Activated T-cell treated with anti-CD3 and anti-CD28 coated beads, Interleukin-2, amount 50 U/mL, for 72 hours (primary cell): ENCODE measurements at places on chromosomes 5 and 9. TPM values are rescaled to one million over a fixed set of nuclear protein-coding genes. Genes with fewer than 3 reads are reported as not detected.

GRCh38 chr5:9156282-9156681, 389.6 kb downstream of the SEMA5A start:
- DNase-seq: peak; percentile 3
- H3K4me1 ChIP-seq: no peaks in the 10 kb centered on the region
- H3K36me3 ChIP-seq: no peaks in the 10 kb centered on the region

DNA sequence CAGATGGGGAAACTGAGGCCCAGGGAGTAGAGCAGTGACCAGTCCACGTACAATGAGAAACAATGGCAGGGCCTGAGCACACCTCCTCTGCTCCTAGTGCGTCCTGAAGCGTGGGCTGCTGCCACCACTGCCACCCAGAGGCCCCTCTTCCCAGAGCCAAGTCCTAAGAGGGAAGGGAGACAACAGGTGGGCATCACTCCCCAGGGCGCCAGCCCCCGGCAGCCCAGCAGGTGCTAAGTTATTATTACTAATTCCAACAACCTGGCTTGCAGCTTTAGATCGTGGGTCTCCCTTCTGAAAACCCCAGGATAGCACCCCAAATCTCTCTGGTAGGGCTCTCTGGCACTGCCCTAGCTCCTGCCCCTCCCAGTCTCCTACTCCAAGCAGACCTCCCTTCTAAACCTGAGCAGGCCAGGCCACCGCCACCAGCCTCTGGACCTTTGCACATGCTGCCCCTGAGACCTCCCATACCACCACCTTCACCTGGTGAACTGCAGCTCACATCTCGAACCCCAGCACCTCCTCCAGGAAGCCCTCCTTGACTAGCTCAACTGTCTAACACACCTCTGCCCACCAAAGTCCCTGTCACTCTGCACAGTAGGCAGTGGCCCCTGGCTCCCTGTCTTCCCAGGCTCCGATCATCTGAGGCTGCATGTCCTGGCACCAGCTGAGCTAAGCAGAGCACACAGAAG, 65.8 kb downstream of the VAV2 start:
- no peak overlapping the region for H3K27ac ChIP-seq
- no peak overlapping the region for H3K4me3 ChIP-seq
- H3K36me3 ChIP-seq: no peaks in the 10 kb centered on the region

- peaks cover 80% of the 10 kb centered on the region for H3K27me3 ChIP-seq
- H3K4me3 ChIP-seq: peak within 1 kb of the TSS; percentile 83
- no peaks in the 10 kb centered on the region for H3K36me3 ChIP-seq
- DNase-seq: no peak
- peaks cover 33% of the 10 kb centered on the region for H3K4me1 ChIP-seq
These were observed at the start of gene CNTFR for GRCh38 chr9:34589636-34590380. Gene CNTFR, minus strand, starts transcription at chr9:34589724. Its CDS starts 20,743 bp downstream, at chr9:34568981.

DNA sequence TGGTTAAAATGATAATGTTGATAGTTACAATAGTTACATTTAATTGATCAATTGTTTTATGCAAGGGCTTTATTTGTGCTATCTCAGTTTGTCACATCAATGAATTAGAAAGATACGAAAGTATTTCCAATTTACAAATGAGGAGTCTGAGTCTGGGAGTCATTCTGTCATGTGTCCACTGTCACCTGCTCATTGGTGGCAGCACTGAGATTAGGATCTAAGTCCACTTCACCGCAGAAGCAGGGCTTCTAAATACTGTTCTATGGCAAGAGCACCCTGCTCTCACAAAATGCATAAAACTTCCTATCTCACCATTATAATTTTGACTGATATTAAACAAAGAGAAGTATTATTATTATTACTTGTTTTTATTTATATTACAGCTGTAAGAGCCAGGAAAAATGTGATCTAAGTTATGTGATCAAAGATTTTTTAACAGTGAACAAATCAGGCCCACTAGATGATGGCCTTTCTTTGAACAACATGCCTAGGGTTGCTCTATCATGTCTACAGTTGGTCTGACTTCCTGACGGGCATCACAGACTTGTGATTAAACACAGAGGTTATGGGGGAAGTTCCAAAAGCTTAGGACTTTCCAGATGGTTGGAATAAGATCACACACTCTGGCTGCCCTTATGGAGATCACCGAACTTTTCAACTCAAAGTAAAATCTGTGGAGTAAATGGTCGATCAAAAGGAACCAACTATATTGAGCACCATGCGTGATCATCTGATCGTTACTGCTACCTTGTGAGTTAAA, 15.1 kb downstream of the TLR4 start:
- no peak for DNase-seq
- no peaks in the 10 kb centered on the region for H3K27me3 ChIP-seq
- no peak overlapping the region for H3K27ac ChIP-seq

DNA sequence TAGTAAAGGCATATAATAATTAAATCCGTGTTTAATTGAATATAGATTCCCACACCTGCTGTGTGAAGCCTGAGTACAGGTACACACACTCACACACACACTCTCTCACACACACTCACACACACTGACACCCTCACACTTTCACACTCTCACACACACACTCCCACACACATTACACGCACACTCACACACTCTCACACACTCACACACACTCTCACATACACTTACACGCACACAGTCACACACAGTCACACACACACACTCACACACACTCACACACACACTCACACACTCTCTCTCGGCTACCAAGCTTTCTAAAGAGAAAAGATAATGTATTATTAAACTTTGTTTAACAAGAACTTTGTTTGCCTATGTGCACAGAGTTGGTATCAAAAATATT, 195.1 kb upstream of the CTNND2 start:
- H3K4me1 ChIP-seq: no peaks in the 10 kb centered on the region
- no peaks in the 10 kb centered on the region for H3K36me3 ChIP-seq
- H3K27me3 ChIP-seq: no peaks in the 10 kb centered on the region
- DNase-seq: no peak

DNA sequence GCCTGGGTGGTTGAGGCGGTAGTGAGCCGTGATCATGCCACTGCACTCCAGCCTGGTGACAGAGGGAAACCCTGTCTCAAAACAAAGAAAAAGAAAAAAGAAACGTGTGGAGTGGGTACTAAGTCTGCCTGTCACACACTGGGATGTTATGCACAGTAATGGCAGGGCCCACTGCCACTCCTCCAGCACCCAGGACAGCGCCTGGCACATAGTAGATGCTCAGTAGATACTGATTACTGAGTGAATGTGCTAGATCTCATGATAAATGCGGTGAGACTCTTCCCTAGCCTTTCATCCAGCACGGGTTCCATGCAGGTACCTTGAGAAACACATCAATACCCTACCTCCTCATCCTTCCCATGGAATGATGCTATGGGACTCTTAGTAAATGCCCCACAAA, 87.4 kb upstream of the HSPA9 start:
- peaks cover 28% of the 10 kb centered on the region for H3K4me1 ChIP-seq
- peaks cover 90% of the 10 kb centered on the region for H3K27me3 ChIP-seq
- no peak overlapping the region for H3K27ac ChIP-seq
- DNase-seq: peak; percentile 23

DNA sequence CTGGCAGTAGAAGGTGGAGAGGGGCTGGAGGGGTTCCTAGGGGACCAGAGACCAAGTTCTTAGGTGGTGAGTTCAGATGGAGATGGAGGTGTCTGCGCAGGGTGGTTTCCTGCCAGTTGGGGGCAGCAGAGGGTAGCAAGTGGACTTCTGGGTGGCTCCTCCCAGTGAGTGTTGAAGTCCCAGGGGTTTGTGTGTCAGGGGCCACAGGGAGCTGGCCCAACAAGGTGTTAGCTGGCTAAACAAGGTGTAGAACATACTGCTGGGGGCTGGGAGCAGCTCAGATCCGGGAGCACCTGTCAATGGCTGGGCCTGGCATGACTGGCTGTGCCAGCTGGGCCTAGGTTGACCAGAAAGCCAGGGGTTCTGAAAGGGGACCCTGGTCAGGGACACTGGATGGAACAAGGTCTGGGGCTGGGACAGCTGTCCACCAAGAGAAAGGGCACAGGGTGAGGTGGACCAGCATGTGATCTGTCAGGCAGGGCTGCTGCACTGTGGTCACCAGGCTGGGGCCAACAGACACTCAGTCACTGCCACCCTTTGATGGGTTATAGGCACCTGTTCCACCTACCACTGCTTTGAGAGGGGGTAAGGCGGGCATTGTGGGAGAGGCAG, 35.6 kb downstream of the DAB2IP start:
- H3K4me1 ChIP-seq: no peaks in the 10 kb centered on the region
- H3K27ac ChIP-seq: no peak overlapping the region
- peaks cover 12% of the 10 kb centered on the region for H3K27me3 ChIP-seq
- no peaks in the 10 kb centered on the region for H3K36me3 ChIP-seq

DNA sequence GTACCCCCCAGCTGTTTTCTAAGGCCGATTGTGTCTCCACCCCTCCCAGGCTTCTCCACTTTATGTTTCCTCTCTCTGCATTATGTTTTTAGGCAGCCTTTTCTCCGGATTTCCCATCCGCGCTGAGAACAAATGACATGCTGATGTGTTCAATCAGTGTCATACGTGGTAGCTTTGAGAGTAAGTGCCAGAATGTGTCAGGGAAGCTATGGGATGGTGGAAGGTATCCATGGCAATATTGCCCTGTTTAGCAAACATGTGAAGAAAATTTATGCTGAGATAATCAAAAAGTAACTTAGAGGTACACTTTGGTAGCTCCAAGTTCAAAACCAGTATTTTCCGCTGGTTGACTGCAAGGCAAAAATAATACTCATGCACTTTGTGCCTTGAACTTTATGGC, 36.6 kb upstream of the LECT2 start:
- DNase-seq: no peak
- H3K4me3 ChIP-seq: no peak overlapping the region
- H3K36me3 ChIP-seq: no peaks in the 10 kb centered on the region
- peaks cover 33% of the 10 kb centered on the region for H3K27me3 ChIP-seq
- no peak overlapping the region for H3K27ac ChIP-seq

- H3K27me3 ChIP-seq: peaks cover 8% of the 10 kb centered on the region
- no peaks in the 10 kb centered on the region for H3K36me3 ChIP-seq
- no peak overlapping the region for H3K4me3 ChIP-seq
- H3K27ac ChIP-seq: no peak overlapping the region
These were observed 199.5 kb downstream of the ALDH1A1 start for GRCh38 chr9:72753266-72753893.

DNA sequence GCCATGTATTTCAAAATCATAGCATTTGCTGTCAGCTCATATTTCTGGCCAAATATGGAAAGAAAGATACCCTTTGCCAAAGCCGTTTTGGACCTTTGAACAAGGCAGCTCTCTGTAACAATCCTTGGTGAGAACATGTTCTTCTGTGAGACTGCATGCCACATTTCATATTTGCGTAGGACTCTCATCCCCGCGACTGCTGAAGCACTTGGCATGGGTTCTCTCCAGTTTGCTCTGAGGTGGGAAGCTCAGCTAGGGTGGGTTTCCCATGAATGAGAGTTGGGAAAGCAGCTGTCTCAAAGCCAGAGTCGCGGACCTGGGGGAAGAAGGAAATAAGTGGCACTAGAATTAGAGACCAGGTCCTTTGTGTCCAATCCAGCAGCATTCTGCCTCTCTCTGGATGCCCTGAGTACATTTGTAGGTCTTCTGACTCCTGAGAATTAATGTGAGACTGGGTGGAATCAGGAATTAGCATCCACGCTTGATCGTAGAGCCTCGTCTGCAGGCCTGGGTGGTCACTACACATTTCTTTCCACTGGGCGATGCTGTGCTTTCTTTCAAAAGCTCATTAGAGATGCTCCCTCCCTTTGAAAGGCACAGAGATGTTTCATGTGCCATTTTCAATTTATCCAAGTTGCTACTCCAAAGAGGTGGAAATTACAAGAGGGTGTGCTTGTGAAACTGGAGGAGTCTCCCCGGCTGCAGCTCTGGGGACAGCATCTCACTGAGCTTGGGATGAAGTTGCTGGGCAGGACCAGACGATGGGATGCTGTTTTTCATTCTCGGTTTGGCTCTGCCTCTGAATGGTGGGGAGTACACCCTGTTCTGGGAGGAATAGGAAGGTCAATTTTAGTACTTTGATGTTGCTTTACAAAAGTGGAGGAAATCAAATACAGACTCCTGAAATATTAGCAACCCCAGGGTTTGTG, 197.2 kb downstream of the GADD45G start:
- no peak overlapping the region for H3K4me3 ChIP-seq
- H3K36me3 ChIP-seq: no peaks in the 10 kb centered on the region
- peaks cover 13% of the 10 kb centered on the region for H3K4me1 ChIP-seq
- H3K27me3 ChIP-seq: peaks cover 11% of the 10 kb centered on the region
- H3K27ac ChIP-seq: no peak overlapping the region

GRCh38 chr5:1660511-1660910, 136.8 kb upstream of the LPCAT1 start:
- no peak overlapping the region for H3K27ac ChIP-seq
- no peaks in the 10 kb centered on the region for H3K36me3 ChIP-seq
- H3K27me3 ChIP-seq: peaks cover 44% of the 10 kb centered on the region
- DNase-seq: no peak
- H3K4me3 ChIP-seq: no peak overlapping the region

- DNase-seq: no peak
- H3K36me3 ChIP-seq: no peaks in the 10 kb centered on the region
- no peaks in the 10 kb centered on the region for H3K4me1 ChIP-seq
- no peak overlapping the region for H3K27ac ChIP-seq
- H3K4me3 ChIP-seq: no peak overlapping the region
These were observed 75.3 kb downstream of the LHFPL2 start for GRCh38 chr5:78573318-78573717.

DNA sequence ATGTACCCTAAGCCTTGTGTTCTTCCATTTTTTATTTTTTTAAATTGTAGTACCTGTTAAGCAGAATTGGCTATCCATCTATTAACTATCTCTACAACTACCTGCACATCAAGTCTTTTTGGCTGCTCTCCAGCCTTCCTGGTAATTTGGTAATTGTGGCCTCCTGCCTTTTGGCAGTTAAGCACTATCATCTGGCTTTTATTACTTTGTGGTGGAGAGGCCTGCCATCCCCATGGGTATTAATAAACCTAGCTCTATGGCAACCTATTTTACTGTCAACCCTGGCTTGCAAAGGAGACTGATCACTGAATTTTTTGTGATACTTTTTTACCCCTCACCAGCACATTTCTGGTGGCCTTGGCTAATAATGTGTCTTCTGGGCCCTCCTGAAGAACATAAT, 20.5 kb downstream of the SELENOP start:
- no peaks in the 10 kb centered on the region for H3K27me3 ChIP-seq
- no peaks in the 10 kb centered on the region for H3K4me1 ChIP-seq
- DNase-seq: no peak
- no peak overlapping the region for H3K27ac ChIP-seq

GRCh38 chr9:19479874-19480273, 71.1 kb downstream of the ACER2 start:
- H3K27ac ChIP-seq: no peak overlapping the region
- no peak for DNase-seq
- H3K36me3 ChIP-seq: no peaks in the 10 kb centered on the region

GRCh38 chr5:3226196-3226920, 369.3 kb upstream of the IRX1 start:
- H3K4me3 ChIP-seq: no peak overlapping the region
- H3K27ac ChIP-seq: no peak overlapping the region
- no peaks in the 10 kb centered on the region for H3K4me1 ChIP-seq

DNA sequence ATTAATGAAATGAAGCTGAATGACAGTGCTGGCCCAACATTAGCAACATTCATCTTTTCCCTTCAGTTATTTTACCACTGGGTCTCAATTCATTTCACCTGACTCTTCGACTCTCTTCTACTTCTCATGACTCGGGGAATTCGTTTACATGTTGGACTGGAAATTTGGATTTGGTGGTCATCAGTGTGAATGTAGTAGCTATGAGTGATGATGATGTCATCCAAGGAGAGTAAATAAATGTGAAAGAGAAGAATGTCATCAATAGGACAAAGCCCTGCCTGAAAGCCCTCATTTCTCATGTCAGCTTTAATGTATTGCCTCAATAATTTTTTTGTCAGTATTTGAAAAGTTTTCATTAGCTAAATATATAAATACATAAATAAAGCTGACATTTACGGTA, 21.9 kb upstream of the CFAP95 start:
- H3K27me3 ChIP-seq: peaks cover 12% of the 10 kb centered on the region
- H3K4me1 ChIP-seq: no peaks in the 10 kb centered on the region
- no peak for DNase-seq
- no peak overlapping the region for H3K4me3 ChIP-seq

Gene C5orf24
- 39.4 TPM for total RNA-seq

Gene FST
- total RNA-seq: 1.1 TPM

Gene AKNA
- total RNA-seq: 246 TPM

Gene CDC23
- 48.9 TPM for total RNA-seq

Gene PCDHGA6
- total RNA-seq: 0.29 TPM
